ENCODE measurements at places on chromosomes 11 and 22.

- no peak for DNase-seq
These were observed 8.7 kb downstream of the NADSYN1 start for GRCh38 chr11:71461696-71462095.

- DNase-seq, result no peak
These were observed 202.8 kb downstream of the ADAMTS15 start for GRCh38 chr11:130651066-130651855.

DNA sequence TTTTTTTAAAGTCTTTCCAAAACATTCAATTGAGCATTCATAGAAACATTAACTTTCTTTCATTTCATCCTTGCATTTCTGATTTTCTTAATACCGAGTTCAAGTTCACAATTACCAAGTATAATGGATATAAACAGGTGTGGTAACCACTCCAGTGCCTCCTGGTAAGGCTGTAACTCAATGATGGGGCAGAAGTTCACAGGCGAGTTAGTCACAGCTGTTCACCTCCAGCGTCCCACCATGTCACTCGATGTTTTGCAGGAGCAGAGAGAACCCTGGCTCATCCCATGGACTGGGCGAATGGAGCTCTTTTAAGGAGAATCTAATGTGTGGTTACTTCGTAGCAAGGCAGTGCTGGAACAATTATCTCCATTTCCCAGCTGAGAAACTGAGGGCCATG lies 94.4 kb upstream of the ALX4 start:
- no peak for DNase-seq

DNA sequence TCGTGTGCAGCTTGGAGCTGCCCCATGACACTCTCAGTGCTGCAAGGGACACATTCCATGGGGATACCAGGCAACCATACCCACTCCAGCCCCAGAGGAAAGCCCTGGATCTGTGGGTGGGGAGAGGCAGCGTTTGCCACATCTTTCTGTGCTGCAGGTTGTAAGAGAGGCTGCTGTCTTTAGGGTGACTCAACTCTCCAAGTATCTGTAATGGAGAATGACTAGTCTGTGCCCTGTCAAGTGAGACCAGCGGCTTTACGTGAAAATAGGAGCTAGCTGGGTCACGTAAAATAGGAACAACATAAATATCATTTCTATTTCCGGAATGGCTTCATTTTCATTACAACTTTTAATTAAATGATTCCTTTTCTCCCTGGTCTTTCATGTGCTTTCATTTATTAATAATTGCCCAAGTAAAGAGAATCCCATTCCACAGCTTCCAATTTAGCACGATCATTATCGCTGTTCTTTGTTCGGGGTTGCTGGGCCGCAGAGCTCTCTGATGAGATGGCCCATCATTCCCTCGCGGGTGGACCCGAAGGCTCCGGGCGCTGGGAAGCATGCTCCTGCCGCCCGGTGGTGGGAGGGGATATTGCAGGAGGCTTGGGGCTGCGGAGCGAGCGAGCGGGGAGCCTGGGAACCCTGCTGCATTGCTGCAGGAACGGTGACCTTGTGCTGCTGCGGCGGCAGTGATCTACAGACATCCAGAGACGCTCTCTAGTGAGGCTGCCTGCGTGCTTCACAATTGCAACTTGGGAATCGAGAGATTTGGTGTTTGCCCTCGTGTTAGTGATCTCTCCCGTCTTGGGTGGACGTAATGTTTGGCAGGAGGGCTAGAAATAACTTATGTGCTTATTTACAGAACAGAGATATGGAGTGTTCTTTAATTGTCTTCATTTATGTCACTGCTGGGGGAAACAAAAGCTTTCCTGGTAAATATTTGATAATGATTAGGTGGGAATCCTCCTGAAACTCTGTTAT lies 10.6 kb downstream of the SLC6A5 start:
- peak; percentile 95 for DNase-seq

DNA sequence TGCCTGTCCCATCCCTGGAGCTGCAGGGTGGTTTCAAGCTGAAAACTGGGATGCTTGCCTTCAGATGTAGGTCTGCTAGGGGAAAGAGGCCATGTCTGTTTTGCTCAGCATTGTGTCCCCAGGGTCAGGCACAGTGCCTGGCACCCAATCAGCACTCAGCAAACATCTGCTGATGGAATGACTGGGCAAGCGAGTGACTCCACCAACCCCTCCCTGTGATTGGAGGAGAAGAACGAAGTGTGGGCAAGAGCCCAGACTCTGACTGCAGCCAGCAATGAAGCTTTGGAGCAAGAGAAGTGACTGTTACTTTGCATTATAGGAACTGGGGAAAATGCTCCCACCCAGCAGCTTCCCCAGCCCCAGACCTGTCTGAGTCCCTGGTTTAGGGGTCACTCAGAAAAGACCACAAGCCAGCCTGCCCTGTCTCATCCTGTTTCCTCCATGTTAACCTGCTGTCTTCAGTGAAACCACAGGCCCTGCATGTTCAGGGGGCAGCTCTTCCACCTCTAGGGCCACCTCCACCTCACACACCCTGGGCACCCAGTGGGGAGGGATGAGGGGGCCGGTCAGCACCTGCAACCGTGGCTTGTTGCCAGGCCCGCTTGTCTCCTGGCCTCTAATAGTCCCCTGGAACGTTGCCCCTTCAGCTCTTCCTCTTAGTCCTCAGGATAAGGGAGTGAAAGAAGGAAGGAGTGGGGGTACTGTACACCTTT lies 147.4 kb downstream of the TRIM29 start:
- no peak for DNase-seq

- no peak for DNase-seq
These were observed 2.4 kb upstream of the ASCC2 start for GRCh38 chr22:29840498-29840897.

GRCh38 chr22:42719656-42720262 lies 911 bp downstream of the A4GALT start:
- no peak for DNase-seq

DNA sequence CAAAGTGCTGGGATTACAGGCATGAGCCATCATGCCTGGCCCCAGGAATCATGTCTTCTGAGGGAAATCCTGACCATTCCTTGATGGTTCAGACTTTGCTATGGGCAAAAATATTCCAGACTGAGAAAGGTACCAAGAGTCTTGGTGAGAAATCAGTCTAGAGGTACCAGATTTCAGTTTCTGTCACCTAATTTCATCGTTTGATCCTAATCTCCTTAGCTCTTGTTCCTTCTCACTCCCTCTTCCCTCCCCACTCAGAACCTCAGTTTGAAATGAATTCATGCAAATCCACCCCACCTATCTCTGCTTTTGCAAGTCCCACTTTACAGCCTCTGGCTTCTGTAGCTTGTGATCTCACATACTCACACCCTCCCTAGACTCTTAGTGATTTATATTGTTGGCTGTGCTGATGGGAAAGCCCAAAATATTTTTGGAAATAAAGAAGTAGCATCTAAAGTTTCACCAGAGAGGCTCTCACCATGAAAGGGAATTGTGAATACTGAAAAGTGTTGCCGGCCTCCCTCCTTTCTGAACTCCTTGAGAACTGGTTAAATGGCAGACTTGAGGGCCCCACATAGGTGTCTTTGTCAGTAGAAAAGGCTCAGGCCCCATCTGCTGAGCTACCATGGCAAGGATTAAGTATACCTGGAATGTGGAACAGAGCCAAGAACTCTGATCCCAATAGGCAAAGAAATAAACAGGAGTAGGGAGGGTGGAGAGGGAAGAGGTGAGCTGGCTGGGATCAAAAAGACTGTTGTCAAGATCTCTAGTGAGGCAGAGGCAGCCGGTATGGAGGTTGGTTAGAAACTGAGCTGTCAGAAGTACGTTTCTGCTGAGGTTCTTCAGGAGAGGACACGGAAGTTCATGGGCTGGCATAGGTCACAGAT lies 190.5 kb upstream of the MTMR2 start:
- DNase-seq, result no peak

GRCh38 chr11:121555121-121555520 lies 102.4 kb upstream of the SORL1-AS1 start:
- DNase-seq, result no peak

DNA sequence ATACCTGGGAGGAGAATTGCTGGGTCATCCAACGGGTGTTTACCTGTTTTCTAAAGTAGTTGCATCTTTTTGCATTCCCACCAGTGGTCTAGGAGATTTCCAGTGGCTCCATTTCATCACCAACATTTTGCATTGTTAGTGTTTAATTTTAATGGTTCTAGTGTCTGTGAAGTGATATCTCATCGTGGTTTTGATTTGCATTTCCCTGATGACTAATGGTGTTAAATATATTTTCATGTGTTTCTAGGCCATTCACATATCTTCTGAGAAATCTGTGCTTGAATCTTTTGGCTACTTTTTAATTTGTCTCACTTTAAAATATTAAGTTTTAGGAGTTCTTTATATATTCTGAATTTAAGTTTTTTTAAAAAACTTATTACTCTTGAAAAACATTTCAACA lies 439.6 kb downstream of the TMEM135 start:
- DNase-seq, result no peak

GRCh38 chr11:77074626-77075221 lies 8.0 kb downstream of the CAPN5 start:
- no peak for DNase-seq

Data from eye (tissue), 1 donor.